ENCODE measurements at places on chromosomes 13 and 19.

GRCh38 chr13:41609828-41610227 lies 152.5 kb downstream of the RGCC start:
- no peak for DNase-seq

GRCh38 chr19:17312189-17313113 lies 3.1 kb downstream of the DDA1 start:
- no peak for DNase-seq

GRCh38 chr19:6734096-6734696 lies 3.2 kb downstream of the GPR108 start:
- DNase-seq: no peak

- DNase-seq: no peak
Measured at GRCh38 chr13:79258489-79258888, 147.6 kb downstream of the RBM26 start.

GRCh38 chr19:42075364-42075615 lies 676 bp upstream of the ZNF574 start:
- no peak for DNase-seq

DNA sequence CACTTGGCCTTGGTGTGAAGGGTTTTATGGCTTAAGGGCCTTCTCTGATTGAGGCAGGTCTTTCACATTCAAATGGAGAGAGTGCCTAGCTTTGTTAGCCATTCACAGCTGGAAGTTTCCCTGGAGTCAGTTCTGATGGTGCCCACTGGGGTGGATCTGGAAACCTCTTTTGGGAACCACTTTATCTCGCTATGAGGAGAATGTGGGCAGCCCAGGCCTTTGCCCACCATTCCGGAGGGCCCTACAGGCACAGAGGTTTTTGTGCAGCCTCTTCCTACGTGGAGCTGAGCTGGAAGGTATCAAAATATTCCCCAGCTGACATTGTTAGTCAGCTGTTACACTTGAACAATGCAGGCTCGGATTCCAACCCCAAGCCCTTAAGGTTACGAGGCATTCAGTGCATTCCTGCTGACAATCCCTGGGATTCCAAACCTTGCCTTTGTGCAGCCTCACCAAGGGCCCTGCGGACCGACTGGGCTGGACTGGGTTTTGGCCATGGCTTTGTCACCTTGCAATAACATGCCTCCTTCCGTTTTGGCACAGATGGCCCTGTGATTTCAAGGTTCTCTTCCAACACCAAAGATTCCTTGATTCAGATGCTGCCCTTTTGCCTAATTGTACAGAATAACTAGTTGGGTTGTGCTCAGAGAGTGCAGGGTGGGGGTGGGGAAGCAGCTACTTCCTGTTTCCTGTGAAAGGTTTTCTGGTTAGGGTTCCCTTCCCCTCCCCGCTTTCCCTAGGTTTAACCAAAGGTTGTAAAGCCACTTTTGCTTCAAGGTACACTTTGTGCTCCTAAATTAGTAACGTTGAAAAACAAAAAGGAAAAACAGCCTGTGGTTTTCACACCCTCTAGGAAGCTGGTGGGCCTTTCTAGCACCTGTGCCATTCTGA lies 27.0 kb downstream of the SAE1 start:
- no peak for DNase-seq

GRCh38 chr19:17648786-17649185 lies 39.4 kb downstream of the UNC13A start:
- no peak for DNase-seq

DNA sequence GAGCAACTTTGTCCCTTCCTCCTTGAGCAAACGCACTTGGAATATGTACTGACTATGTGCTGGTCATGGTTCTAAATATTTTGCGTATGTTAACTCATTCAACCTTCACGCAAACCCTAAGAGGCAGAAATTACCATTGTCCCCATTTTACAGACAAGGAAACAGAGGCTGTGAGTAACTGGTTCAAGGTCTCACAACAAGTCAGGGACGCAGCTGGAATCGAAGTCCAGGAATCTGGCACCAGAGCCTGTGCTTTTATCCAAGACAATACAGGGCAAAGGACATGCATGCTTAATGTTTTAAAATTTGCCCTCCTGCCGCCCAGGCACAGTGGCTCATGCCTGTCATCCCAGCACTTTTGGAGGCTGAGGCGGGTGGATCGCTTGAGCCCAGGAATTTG lies 5.1 kb downstream of the FXYD5 start:
- DNase-seq: no peak

DNA sequence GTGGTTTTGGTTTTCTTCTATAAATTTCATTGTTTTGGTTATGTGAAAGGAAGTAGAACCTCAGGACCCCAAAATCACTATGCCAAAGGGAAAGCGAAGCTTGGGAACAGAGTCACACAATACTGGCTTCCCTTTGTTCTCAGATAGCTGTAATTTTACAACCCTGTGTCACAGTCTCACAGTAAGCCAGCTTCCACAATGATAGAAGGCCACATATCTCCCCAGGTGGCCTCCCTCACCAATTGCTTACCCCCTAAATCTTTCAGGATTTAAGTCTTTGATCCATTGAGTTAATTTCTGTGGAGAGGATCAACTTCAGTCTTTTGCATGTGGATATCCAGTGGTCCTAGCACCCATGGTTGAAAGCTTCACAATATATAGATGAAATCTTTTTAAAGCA lies 58.7 kb downstream of the SLC15A1 start:
- no peak for DNase-seq

DNA sequence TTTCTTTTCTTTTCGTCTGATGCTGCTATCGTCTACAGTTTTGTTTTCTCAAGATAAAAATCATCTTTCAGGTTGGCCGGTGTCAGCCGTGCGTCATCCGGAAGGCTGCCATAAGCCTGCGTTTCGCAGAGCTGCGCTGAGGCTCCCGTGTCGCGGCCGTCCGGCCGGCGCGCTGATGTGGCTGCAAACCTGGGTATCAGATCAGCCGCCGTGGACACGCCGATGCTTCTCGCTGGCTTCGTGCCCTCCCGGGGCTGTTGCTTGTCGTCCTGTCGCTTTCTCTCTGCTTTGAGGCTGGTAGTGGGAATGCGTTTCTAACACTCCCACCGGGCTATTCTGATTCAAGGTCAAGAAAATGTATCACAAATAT lies 45.9 kb upstream of the TFDP1 start:
- peak; percentile 1 for DNase-seq

GRCh38 chr13:95137096-95137495 lies 164.2 kb downstream of the ABCC4 start:
- DNase-seq: no peak

GRCh38 chr19:43673637-43674036 lies 3.7 kb upstream of the PLAUR start:
- no peak for DNase-seq

GRCh38 chr13:40342901-40343300 lies 323.5 kb downstream of the FOXO1 start:
- DNase-seq: no peak

- no peak for DNase-seq
Measured at GRCh38 chr13:24995225-24995804, 100.6 kb upstream of the PABPC3 start.

DNA sequence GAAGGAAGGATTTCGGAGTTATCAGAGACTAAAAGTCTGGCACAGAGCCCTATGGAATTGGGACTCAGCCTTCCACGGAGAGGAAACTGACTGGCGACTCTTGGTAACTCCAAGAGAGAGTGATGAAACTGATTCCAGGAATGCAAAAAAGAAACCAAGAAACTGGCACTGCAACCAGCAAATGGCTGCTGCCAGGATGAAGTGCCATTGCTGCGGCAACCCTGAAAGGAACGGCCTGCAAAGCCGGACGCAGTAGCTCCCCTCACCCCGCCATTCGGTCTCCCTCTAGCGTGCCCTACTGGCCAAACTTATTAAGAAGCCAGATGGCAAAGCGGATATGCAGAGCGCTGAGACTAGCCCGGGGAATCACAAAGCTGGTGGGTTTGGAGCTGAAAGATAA lies 236.0 kb downstream of the PCDH9 start:
- no peak for DNase-seq

DNA sequence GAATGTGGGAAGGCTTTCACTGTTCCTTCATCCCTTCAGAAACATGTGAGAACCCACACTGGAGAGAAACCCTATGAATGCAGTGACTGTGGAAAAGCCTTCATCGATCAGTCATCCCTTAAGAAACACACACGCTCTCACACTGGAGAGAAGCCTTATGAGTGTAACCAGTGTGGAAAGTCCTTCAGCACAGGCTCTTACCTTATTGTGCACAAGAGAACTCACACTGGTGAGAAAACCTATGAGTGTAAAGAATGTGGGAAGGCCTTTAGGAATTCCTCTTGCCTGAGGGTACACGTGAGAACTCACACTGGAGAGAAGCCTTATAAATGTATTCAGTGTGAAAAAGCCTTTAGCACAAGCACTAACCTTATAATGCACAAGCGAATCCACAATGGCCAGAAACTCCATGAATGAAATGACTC lies 18.6 kb downstream of the ZNF177 start:
- DNase-seq: no peak

- DNase-seq: no peak
Measured at GRCh38 chr13:94198681-94199080, 280.8 kb downstream of the DCT start.

- DNase-seq: no peak
Measured at GRCh38 chr13:30882996-30883766, 22.9 kb upstream of the MEDAG start.

- peak; percentile 71 for DNase-seq
Measured at GRCh38 chr19:39413272-39413910, 922 bp downstream of the PLEKHG2 start.

DNA sequence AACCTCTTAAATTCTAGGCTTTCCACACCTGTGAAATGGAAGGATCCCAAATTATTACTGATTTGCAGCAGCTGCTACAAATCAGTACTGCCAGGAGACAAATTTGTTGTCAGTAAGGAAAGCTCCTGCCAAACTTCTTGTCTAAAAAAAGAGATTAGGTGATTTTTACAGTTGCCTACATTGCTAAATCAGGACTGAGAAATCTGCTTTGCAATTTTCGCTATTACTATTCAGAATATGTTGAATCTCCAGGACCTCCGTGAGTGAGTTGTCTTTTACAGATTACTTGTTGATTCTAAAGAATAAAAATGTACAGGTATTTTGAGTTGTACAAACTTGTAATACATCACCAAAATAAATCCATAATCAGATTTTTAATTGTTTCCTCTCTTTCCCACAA lies 1815.9 kb downstream of the PCDH9 start:
- no peak for DNase-seq

DNA sequence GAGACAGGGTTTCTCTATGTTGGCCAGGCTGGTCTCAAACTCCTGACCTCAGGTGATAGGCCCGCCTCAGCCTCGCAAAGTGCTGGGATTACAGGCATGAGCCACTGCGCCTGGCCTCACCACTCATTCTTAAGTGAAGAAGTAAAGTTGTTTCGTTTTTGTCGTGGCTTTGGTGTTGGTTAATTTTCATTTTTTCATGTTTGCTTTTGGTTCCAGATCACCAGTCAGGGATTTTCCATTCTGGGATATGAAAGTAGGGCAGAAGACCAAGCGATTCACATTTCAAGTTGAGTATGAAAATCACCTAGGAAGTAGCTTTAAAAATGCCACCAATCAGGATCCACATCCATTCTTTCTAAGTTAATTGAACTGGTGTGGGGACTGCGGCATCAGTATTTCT lies 289.9 kb downstream of the DIAPH3 start:
- DNase-seq: no peak

GRCh38 chr13:22286338-22286737 lies 615.5 kb downstream of the FGF9 start:
- DNase-seq: no peak

DNA sequence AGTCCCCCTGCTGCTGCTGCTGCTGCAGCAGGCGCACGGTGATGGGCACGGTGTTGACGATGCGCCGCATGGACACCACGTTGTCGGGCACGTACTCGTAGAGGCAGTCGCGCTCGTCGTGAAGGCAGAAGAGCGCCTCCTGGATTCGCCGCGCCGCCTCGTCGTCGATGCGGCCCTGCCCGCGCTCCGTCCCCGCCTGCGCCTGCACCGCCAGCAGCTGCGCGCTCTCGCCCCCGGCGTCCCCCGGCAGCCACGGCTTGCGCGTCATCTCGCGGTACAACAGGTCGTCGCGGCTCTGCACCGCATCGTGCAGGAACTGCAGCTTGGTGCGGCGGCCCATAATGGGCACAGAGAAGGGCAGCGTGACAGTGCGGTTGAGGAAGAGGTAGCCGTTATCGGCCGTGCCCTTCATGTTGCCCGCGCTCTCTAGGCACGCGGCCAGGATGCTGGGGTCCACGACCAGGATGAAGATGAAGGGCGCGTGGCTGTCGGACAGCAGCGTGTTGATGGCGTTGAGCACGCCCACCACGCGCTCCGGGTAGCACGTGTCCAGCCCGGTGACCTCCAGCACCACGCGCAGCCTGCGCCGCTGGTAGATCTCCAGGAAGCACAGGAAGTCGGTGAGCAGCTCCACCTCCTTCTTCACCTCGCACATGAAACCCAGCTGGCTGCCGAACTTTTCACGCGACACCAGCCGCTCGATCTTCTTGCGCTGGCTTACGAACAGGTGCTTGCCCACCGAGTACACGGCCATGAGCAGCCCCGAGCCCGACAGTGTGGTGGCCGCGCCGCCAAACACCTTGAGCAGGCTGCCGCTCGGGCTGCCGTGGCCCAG lies 8.1 kb downstream of the NKPD1 start:
- DNase-seq: peak; percentile 31

GRCh38 chr13:93727211-93728141 lies 500.9 kb downstream of the GPC6 start:
- no peak for DNase-seq

DNA sequence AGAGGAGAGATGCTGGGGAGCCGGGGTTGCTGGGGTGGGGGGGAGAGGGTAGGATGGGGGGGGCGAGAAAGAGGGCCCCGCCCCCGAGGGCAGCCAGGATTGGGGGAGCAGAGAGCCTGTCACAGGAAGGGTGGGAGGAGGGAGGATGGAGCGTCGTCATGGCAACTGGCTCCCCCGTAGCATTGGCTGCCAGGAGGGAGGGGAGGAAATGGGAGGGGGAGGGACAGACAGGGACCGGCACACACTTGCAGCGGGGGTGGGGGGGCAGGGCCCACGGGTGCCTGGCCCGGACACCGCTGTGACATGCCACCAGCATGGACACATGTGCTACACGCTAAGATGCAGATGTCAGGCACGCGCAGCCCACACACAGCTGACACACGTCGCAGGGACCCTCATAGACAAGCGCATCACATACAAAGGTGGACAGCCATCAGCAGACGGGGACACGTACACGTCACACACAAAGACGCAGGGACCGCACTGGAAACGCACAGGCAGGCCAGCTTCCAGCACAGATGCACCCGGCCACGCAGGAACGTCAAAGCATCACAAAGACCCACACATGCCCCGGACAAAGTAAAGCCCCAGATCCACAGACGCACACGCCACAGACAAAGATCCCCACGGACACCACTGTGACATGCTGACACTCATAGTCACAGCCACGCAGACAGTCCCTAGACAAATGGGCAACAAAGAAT lies at the start of gene LMTK3:
LMTK3 (minus strand) TSS at position 36 of the 704 bp plus-strand sequence. CDS start 259 bp downstream, outside the sequence.
- no peak for DNase-seq

DNA sequence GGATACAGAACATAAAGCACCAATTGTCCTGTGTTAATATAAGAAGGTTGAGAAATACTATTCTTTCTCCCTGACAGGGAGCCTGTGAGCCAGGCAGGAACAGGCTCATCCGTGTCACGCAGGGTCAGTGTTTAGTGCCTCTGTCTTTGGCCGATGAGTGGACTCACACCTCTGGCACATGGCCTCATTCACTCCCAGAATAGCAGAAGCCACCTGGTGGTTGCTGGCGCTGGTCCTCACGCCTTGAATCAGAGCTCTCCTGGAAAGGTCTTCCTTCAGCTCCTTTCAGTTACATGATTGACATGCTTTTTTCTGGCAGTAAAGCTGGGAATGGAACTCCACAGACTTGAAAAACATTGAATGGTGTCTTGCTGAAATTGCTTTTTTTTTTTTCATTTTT lies 28.1 kb upstream of the SIAH3 start:
- peak; percentile 43 for DNase-seq

All from uterus (tissue), 4 donors.